H7 (cell line): ENCODE measurements at places on chromosomes 11 and 22.

DNA sequence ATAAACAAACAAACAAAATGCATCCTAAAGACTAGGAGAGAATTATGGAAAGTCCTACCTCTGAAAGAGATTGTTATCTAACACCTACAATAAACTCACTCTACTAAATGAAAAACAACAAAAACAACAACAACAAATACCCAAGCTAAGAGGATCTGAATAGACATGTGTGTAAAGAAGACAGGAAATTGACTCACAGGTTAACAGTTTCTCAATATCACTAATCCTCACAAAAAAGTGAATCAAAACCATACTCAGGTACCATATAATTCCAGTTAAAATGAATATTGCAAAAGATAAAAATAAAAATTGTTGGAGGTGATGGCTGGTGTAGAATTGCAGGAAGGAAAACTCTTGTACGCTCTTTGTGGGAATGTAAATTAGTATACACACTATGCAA lies 110.4 kb upstream of the TOP3B start:
- DNase-seq = no peak

- DNase-seq = peak; percentile 54
These were observed 20.8 kb downstream of the MYBPC3 start for GRCh38 chr11:47331454-47332302.

GRCh38 chr11:63375434-63375833 lies 5.8 kb downstream of the SLC22A9 start:
- no peak for DNase-seq

GRCh38 chr22:31247726-31248125 lies 35.6 kb downstream of the LIMK2 start:
- DNase-seq = peak; percentile 52

GRCh38 chr11:3707176-3707575 lies 36.0 kb upstream of the CHRNA10 start:
- DNase-seq = no peak

GRCh38 chr22:50015451-50016307 lies 3.1 kb upstream of the IL17REL start:
- DNase-seq = peak; percentile 85

- no peak for DNase-seq
These were observed 7.5 kb upstream of the SIGIRR start for GRCh38 chr11:422249-422656.

DNA sequence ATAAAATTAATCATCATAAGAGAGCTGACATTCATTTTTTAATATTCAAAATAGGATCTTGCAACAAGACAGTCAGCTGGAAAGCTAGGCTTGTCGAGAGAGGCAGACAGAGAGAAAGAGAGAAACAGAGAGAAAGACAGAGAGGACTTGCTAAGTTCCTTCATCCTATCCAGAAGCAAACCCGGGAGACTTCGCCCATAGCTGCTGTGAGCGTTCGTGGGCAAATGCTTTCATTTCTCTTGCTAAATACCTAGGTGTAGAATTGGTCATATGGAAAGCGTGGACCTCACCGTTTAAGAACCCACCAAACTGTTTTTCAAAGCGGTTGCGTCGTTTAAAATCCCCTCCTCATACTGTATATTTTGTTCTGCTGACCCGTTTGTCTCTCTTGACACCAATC lies 25.3 kb upstream of the KRTAP5-6 start:
- no peak for DNase-seq

GRCh38 chr22:45787759-45788158 lies 116.1 kb downstream of the ATXN10 start:
- no peak for DNase-seq

DNA sequence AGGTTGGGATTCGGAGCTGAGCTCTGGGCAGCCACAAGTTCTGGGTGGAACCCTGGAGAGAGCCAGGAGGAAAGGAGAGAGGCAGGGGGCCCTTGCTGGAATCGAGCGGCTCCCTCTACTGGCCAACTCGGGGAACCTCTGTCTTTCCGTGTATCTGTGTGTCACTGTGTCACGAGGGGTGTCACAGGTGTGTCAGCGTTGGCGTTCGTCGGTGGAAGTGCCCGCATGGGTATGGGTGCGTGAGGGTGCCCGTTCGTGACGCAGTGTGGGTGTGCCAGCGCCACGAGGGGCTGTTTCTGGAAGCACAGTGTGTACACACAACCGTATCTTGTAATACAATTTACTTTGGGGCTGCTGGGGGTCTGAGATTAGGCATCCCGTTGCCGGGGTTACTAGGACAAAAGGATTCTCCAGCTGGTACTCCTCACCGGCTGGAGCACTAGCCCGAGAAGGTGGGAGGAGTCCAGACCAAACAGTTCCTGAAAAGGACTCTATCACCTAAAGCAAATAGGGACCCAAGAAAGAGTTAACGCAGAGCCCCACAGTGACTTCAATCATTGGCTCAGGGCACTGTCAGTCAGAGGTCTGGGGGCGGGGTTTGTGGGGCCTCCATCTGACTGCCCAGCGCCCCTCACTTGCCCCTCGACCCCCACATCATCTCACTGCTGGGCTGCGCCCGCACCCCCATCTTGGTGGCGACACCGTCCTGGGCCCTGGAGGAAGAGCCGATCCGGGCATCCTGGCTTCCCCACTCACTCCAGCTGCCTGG lies 2.6 kb upstream of the BCL9L start:
- DNase-seq = peak; percentile 97

GRCh38 chr11:27394781-27395228 lies 31.8 kb upstream of the CCDC34 start:
- DNase-seq = no peak

DNA sequence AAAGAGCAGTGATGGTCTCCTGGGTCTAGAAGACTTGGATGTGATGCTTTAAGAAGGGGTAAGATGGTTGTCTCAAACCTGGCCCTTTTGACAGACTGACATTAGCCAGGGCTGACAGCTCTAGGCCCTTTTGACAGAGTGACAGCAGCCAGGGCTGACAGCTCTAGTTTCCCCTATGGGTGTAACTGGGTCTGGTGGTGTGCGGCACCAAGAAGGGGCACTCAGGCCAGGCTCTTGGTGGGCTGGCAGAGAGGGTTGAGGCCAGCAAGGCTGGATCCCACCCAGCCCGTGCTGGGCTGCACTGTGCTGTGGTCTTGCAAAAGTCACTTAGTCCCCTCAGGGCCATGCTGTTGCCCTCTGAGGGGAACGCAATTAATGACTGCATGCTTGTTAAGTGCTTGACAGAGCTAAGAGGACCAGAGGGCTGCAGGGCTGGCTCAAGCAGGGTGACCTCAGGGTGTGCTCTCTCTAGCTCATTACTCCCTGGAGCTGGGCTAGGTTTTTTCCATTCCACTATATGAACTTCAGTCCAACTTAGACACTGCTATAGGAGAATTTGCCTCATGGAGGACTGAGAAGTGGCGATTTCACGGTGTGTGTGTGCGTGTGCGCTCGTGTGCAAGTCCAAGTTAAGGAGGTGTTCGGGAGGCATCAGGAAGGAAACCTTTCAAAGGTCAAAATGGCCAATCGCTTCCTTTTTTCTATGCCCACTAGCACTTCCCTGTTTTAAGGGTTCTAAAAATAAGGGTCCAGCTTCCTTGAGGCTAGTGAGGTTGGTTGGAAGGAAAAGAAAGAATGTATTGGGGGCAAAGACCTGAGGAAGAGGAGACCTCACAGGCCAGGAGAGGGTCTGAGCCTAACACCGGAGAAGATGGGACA lies 4.4 kb downstream of the UBASH3B start:
- no peak for DNase-seq

DNA sequence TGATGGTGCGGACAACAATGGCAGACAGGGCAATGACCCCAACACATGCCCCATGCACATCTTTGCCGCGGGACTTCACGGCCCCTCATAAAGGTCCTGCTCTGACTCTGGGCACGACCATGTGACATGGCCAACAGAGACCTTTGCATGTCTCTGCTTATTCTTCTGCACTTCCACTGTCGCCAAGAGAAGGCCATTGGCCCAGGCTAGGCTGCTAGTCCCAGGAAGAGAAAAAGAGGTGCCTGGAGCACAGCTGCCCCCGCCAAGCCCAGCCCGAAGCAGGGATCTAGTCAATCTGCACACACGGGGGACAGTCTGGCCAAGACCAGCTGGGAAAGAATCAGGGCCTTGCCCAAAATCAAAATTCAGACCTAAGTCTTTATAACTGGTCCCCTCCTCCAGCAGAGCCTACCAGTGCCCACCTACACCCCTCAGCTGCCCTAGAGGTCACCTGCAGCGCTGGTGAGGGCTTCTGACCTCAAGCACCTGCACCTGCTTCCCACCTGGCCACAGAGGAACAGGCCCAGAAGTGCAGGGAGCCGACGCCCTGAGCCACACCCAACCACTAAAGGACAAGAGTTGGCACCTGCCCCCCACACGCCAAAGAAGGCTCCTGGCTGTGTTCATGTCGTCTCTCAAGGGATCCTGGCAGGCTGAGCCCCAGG lies 8.1 kb downstream of the SULT4A1 start:
- DNase-seq = peak; percentile 22

DNA sequence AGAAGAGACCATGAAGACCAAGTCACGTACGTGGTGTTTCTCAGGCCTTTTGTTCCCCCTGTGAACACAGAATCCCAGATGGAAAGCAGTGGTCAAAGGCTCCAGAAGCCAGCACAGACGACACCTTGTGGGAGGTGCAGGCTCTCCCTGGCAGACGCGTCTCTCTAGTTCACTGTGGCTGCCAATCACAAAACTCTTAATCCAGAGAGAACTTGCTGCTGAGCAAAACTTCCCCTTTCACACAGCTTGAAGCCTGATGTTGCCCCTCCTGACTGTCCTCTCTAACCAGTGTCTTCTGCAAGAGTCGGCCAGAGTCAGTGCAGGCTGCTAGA lies 67.1 kb downstream of the PIWIL3 start:
- peak; percentile 71 for DNase-seq

DNA sequence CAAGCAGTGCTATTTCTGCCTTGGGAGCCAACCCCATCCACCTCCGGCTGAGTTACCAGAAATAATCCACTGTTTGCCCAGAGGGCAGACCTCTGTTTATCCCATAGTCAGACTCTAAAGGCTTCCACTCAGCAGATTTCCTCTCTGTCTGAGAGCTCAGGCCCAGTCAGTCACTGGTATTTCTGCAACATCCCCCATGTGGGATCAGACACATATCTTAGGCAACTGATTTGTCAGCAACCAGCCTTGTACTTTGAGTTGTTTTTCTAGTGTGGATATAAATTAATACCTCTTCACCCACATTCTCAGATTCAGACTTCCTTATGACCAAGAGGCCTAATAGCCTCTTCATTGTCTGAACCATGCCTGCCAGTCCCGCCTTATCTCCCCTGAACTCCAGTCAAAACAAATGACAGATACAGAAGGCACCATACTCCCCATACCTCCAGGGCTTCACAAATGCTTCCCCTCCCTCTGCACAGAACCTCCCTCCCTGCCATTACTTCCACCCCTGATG lies 193.6 kb downstream of the FAM76B start:
- no peak for DNase-seq
